ENCODE measurements at places on chromosomes 5 and 9. TPM values are rescaled to one million over a fixed set of nuclear protein-coding genes. Genes with fewer than 3 reads are reported as not detected.

IL5 gene
- not detected for total RNA-seq

GRCh38 chr5:72722792-72723452 is 93.5 kb upstream of the TNPO1 start:
- no peak for DNase-seq

DMRT3 gene
- total RNA-seq: not detected

- no peak for DNase-seq
Observed at GRCh38 chr5:146751054-146751453, 127.5 kb downstream of the PPP2R2B start.

Measured in HepG2 (cell line).